Memory B cell (primary cell): ENCODE measurements at places on chromosomes 16 and 17.

DNA sequence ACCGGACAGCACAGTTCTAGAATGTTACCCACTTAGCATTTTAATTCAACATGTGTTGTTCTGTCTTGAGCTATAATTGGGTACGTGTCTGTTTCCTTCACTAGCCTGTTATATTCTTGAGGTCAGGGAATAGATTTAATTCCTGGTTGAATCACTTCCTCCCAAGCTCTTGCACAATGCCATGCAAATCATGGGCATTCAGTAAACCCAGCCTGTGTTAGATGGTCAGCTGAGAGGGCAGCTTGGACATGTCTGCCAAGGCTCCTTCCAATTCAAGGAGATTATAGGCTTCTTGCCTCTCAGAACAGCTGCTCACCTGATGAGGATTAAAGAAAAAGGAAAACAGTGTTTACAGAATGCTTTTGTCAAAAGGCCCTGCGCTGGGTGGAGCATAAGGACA lies 12.6 kb downstream of the C1QTNF1 start:
- DNase-seq, result no peak

GRCh38 chr16:86519649-86520316 lies 9.5 kb downstream of the FOXF1 start:
- DNase-seq, result peak; percentile 54

GRCh38 chr16:77066896-77067496 lies 124.0 kb upstream of the MON1B start:
- DNase-seq, result no peak

DNA sequence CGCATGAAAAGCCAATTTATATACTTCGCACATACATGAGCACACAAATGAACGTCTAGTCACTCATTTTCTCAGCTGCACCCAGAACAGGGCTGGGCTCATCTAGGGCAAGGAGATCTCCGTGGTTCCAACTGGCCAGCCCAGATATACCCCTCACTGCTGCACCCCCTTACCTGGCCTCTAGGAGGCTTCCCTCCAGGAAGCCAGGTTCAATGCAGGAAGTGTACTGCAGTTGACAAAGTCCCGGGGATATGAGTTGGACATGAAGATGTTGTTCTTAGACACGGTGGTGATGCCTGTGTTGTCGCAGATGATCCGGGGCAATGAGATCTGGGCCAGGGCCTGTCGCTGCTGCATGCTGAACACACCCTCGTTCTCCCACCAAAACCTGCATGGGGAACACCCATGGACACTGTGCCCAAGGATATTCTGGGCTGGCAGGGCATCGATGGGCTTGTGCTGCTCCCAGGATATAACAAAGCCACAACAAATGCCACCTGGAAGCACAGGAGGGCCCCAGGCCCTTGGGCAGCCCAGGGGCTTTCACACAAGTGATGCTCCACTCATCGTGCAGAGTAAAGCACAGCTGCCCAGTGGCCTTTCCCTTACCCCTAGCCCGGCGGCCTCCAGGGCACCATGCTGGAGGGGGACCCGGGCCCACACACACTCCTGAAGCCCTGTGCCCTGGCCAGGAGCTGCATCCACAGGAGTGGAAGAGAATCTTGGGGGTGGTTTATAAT lies 10.1 kb downstream of the MPO start:
- DNase-seq, result no peak

DNA sequence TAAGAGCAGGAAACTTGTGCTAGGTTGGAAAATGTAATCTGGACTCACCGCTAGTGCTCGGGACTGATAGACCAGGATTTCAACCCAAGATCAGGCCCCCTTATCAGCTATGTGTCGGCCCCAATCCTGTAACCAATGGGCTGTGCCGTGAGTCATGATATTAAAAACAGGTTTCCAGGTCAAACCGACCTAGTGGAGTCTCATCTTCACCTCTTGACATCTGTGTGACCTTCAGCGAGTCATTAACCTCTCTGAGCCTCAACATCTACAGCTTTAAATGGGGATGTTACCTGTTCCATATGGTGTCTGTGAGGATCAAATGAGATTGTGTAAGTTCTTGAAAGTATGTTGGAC lies 512 bp downstream of the PMM2 start:
- no peak for DNase-seq

DNA sequence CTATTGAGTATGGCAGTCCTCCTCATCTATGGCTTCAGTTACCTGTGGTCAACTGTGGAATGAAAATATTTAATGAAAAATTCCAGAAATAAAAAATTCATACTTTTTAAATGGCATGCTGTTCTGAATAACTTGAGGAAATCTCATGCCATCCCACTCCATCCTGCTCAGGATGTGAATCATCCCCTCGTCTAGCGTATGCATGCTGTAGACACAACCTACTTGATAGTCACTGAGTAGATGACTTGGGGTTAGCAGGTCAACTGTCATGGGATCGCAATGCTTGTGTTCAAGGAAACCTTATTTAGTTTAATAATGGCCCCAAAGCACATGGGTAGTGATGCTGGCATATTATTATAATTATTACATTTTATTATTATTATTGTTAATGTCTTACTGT lies 4.8 kb upstream of the VAC14 start:
- DNase-seq, result no peak

DNA sequence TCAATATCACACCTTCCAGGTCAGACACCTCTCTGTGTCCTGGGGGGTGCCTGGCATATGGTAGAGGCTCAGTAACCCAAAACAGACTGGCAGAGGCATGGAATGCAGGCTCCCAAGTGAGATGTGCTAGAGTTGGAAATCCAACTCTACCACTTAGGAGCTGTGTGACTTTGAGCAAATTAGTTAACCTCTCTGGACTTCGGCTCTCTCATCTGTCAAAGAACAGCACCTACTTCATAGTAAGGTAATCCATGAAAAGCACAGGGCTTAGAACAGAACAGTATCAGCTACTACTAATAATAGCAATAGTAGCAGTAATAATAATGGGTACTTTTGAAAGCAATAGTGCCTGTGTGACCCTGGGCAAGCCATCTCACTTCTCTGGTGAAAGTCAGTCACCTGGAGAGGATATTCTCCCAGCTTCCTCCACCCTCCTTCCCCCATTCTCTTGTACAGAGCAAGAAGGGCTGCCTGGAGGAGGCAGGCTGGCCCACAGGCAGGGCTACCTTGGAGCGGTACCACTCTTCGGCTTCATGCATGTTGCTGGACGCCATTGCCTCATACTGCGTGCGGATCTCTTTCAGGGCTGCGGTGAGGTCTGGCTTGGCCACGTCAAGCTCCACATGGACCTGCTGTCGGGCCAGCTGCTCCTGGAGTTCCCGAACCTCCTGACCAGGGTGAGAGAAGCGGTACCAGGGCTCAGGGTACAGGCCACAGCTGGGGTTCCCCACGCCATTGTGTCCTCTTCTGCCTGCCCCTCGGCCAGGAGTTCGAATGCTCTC lies 2.3 kb downstream of the GFAP start:
- no peak for DNase-seq

GRCh38 chr17:78502611-78503148 lies 74.5 kb downstream of the DNAH17 start:
- no peak for DNase-seq

DNA sequence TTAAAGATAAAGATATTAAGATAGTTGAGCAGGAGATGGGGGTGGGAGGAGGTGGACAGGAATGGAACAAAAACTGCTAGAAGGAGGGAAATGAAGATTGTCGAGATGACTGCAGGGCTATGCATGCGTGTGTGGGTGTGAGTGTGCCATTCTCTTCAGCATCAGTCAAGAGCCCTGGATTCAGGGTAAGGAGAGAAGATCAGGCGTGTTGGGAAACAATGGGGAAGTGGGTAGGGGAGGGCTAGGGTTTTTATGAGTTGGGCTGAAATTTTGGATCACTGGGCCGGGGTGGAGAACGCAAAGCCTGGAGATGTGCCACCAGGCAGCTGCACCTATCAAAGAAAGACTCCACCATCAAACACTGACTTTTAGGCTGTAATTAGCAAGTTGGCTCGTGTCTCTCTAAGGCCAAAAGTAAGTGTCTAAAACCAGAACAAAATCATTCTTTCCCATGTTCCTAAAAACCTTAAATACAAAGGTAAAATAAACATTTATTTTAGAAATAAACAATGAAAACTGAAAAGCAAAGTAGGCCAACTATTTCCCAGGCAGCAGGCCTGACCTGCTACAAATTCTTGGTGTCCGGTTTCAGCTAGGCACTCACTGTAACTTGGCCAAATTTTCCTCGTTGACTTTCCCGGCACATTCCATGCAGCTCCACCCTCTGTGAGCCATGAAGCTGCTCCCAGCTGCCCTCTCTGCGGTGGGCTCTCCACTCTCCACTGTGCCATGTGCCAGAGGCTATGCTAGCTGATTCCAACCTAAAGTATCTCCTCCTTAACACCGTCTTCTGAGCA lies 4.2 kb downstream of the CDRT4 start:
- no peak for DNase-seq

- no peak for DNase-seq
Measured at GRCh38 chr17:17028059-17028877, 14.0 kb upstream of the MPRIP start.

DNA sequence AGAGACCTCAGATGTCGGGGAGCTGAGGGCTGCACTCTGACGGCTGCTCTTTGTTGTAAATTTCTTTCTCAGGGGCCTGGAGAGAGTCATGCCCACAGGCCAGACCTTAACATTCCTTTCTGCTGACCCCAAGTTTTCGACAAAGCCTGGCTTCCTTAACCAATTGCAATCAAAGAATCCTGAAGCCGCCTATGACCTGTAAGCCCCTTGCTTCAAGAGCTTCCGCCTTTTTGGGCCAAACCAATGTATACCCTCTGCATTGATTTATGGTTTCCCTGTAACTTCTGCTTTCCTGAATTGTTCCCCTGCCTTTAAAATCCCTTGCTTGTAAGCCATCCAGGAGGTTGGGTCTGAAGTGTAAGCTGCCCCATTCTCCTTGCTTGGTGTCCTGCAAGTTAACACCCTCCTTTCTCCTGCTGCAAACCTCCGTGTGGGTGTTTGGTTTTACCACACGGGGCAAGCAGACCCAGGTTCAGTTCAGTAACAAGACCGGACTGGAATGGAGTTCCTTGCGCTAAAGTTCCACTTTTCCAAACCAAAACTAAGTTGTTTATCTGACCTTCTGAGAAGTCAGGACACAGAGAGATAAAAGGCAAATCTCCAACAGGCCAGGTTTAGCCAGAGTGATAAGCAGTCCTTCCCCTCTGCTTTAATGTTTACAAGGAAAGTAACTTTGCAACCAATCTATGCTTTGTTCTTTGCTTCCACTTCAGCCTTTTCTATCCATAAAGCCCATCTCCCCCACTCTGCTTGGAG lies 141.6 kb downstream of the KCNJ12 start:
- no peak for DNase-seq

GRCh38 chr17:27452828-27453227 lies 3.4 kb upstream of the KSR1 start:
- no peak for DNase-seq

- peak; percentile 57 for DNase-seq
Measured at GRCh38 chr17:79836972-79837887, 2.0 kb downstream of the CBX4 start.

GRCh38 chr16:74998481-74999218 lies at the start of gene ZNRF1:
Gene ZNRF1 (plus strand): TSS chr16:74999024. CDS start chr16:74999672, 648 bp downstream.
- peak; percentile 71 for DNase-seq

GRCh38 chr16:11395949-11396240 lies 50.6 kb downstream of the RMI2 start:
- no peak for DNase-seq

DNA sequence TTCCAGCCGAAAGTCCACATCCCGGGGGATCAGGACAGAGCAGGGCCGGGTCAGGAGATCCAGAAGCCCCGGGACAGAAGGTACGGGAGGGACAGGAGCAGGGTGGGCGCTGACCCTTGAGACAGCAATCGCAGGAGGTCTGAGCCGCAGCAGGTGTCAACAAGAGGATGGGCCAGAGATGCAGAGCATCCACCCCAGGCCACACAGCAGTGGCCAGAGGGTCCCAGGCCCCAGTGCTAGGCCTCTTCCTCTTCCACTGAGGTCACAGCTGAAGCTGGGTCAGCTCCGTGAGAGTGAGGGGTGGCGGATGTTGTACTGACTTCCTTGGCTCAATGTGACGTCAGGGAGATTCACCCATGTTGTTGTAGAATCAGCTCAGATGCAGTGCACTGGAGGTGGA lies 8.7 kb upstream of the RNF213 start:
- no peak for DNase-seq

GRCh38 chr16:23668873-23669272 lies 9.8 kb upstream of the PLK1 start:
- no peak for DNase-seq

DNA sequence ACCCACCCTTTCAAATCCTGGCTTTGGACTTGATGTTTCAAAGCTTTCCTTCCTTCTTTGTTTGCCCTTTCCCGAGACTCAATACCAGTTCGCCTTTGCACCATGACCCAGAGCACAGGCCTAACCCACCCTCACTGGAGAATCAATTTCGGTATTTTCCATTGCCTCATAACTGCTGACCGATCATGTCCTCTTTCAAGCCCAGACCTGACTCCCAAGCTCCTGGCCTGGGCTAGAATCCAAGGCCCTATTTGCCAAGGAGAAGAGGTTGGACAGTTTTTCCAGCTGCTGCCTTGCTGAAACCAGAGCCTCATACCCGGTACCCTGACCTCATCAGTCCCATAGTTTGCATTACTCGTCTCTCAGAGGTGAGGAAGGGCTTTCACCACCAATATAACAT lies 35.3 kb upstream of the HELZ start:
- DNase-seq, result no peak

GRCh38 chr17:34781571-34782108 lies 179.6 kb downstream of the CCT6B start:
- DNase-seq, result no peak

DNA sequence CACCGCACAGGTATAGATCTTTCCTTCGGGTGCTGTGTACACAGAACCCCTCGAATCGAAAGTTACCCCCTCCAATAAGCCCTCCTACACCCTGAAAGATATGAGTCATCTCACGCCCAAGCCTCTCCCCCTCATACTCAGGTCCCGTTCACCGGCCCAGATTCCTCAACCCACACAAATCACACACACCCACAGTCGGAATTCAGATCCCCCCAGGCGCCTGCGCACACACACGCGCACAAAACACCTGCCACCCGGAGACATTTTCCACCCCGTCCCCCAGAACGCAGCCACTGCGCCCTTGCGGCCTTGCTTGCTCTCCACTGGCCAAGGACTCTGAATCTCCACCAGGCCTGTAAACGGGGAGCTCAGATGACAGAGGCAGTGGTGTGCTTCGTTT lies 4.9 kb downstream of the JPH3 start:
- DNase-seq, result no peak

- no peak for DNase-seq
Measured at GRCh38 chr17:46869296-46869695, 17.9 kb downstream of the WNT9B start.

GRCh38 chr16:30748634-30749445 lies 615 bp downstream of the PHKG2 start:
- DNase-seq, result no peak

- DNase-seq, result no peak
Measured at GRCh38 chr17:6796887-6797490, 21.0 kb downstream of the FBXO39 start.

- no peak for DNase-seq
Measured at GRCh38 chr16:8853611-8854010, 15.2 kb downstream of the CARHSP1 start.

DNA sequence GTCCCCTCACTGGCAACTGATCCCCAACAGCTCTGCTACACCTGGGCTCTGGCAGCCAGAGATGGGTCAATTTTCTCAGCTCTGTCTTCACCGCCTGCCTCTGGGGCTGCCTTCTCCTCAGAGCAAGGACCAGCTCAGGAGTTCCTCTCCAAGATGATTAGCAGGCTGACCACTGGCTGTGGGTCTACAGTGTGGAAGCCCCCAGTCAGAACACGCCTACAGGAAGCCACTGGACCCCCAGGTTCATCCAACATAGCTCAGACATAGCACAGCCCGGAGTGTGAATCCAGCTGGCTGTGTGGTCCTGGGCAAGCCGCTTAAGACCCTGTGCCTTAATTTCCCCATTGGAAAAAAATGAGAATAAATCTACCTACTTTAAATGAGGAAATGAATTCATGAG lies 4.9 kb downstream of the DOK4 start:
- DNase-seq, result no peak
